ENCODE measurements at places on chromosomes 3 and 15.

DNA sequence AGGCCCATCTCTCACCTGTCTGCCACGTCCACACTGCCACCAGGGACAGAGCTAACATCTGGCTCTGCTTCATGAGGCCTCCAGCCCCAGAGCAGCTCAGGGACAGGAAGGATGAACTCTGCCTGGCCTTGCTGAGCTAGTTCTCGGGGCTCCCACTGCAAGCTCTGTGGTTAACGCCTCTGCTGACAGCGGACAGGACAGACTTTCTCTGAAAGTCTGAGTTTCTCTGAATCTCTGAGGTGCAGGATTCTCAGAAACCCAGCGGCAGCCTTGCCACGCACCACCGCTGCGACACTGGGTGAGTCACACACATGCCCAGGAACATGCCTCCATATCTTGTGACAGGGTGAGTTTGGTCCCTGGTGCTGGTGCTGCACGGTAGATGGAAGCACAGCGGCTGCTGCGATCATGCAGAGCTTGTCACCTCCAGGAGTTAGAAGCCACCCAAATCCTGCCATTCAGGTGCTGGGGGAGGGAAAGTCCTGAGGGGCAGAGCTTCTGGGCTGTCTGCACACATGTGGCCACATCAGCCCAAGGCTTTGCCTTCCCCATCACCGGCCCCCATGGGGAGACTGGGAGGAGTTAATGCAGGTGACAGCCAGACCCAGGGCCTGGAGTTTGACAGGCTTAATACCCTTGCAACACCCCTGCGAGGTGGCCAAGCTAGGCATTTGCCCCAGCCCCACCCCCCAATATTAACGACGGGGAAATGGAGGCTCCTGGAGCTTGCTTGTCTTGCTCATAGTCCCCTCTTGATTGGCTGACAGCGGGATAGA lies 267.0 kb downstream of the PLCL2 start:
- no peak for DNase-seq

DNA sequence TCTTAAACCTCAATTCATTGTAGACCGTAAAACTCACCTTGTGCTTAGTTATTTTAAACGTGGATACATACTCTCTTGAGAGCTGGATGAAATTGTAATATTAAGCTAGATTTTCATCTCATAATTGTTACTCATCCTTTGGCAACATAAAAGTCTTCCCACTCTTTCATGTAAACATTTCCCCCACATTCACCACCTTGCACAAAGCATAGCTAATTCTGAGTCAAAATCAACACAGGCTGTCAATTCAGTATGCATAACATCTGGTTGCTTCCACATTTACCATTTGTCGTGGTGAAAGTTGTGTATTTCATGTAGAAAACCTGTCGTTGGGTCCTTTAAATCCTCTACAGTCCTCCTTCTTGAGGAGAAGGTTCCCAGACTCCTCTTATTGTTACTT lies 524.6 kb downstream of the OTOL1 start:
- DNase-seq, result no peak

DNA sequence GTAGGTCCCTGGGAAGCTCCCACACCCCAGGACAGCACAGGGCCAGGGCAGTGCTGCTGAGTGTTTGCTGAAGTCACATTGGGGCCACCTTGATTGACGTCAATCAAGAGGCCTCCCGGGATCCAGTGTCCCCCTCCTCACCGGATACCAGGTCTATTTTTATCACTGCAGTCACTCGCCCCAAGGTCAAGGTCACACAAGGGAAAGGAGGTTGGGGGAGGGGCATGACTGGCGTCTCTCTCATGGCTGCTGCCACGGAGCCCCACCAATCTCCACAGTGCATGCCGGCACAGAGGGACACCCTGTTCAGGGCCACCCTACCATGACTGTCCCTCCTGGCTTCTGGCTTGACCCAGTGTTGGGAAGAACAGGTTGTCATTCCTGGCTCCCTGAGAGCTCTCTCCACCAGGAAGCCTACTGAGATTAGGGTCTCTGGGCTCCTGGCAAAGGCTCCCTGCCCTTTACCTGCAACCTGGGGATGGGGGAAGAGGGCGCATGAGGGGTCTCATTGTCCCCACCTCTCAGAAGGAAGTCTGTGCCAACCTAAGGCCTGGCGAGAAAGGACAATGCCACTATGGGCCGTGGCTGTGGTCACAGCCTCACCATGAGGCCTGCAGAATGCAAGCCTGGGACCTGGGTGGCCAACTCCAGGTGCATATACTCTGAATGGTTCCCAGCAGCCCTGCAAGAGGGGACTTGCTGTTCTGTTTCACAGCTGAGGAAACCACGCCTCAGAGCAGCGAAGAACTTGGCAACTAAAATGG lies 1.5 kb downstream of the MYL3 start:
- DNase-seq, result no peak

DNA sequence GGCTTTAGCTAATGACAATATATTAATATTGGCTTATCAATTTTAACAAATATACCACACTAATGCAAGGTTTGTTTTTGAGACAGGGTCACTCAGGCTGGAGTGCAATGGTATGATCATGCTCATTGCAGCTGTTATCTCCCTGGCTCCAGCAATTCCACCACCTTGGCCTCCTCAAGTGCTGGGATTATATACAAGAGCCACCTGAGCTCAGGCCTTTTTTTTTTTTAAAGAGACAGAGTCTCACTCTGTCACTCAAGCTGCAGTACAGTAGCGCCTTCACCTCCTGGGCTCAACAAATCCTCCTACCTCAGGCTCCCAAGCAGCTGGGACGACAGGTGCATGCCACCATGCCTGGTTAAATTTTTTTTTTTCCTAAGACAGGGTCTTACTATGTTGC lies 11.7 kb downstream of the DLG1 start:
- DNase-seq, result no peak

- no peak for DNase-seq
These were observed 108.9 kb upstream of the ETV5 start for GRCh38 chr3:186217820-186218164.

- DNase-seq, result no peak
These were observed 309.2 kb downstream of the PDCD6IP start for GRCh38 chr3:34107669-34108068.

GRCh38 chr3:150985711-150986110 lies 13.2 kb upstream of the CLRN1 start:
- no peak for DNase-seq

DNA sequence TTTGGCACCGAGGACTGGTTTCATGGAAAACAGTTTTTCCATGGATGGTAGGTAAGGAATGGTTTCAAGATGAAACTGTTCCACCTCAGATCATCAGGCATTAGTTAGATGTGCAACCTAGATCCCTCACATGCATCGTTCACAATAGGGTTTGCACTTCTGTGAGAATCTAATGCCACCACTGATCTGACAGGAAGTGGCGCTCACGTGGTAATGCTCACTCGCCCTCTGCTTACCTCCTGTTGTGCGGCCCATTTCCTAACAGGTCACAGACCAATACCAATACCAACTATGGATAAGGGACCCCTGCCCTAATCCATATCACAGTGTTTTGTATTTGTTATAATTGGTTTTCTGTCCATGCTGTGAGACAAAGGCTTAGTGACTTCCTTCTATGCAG lies 58.9 kb downstream of the SLMAP start:
- no peak for DNase-seq

GRCh38 chr3:63470745-63471144 lies 181.7 kb upstream of the SNTN start:
- DNase-seq, result no peak

- no peak for DNase-seq
These were observed 48.6 kb upstream of the KLF13 start for GRCh38 chr15:31278061-31278445.

GRCh38 chr15:81163961-81164800 lies 30.1 kb downstream of the CFAP161 start:
- DNase-seq, result no peak

DNA sequence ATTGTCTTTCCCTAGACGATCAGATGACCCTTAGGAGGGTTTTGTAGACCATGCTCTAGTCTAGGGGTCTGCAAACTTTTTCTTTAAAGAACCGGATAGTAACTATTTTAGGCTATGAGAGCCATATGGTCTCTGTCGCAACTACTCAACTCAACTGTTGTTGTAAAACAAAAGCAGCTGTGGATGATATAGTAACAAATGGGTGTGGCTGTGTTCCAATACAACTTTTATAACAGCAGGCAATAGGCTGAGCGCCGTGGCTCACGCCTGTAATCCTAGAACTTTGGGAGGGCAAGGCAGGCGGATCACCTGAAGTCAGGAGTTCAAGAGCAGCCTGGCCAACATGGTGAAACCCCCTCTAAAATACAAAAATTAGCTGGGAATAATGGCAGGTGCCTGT lies 6.1 kb upstream of the CMTM6 start:
- DNase-seq, result no peak

GRCh38 chr15:59703979-59704796 lies 15.1 kb upstream of the BNIP2 start:
- DNase-seq, result no peak

DNA sequence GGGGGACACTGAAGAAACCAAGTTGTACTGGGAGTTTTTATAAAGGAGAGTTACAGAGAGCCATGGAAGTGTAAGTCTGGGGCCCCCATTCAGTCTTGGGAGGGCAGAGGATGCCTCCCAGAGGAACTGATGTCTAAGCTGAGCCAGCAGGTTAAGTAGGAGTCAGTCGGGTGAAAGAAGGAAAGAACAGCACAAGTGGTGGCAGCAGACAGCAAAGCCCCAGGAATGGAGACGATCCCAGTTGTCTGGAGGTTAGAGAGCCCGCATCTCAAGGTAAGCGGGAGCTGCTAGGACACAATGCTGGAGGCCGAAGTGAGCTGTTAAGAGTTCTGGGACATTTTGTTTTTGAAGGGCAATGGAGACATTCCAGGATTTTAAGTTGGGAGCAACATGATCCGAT lies 88.8 kb downstream of the TAMM41 start:
- no peak for DNase-seq

Data from HAP-1 (cell line).